CD8-positive, alpha-beta memory T cell (primary cell): ENCODE measurements at places on chromosomes 16 and 17.

DNA sequence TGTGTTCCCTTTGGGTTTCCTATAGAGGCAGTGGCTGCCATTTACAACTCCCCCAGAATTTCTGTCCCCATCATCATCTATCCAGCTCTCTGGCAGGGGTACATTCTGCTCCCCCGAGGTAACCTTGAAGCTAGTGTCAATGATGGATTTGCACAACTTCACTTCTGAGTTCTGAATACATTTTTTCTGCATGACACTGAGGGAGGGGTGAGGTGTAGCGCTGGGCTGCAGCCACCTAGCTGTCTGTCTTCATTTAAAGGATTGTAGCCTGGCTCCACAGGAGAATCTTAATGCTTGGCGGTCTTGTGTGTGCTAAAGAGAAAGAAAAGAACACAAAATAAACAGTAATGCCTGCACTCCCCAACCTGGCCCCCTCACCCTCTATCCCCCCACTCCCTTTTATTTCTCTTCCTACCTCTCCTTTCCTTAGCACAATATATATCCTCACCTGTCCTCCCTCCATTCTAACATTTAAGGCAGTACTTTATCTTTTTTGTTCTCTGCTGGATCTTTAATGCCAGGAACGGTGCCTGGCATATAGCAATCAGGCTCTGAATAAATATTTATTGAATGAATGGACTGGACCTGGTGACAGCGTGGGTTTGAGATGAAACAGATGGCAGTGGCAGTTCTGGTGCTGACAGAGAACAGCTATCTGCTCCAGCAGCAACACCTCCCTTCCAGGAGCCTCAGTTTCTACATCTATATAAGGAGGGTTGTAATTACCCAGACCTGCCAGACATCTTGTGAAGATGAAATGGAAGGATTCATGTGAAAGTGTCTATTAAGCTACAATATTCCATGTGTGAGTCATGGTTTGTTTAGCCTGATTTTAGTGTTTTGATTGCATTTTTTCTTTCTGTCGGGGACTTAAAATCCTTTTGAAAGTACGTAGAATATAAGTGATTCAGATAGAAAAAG is 163.5 kb upstream of the CDH11 start:
- DNase-seq: no peak

DNA sequence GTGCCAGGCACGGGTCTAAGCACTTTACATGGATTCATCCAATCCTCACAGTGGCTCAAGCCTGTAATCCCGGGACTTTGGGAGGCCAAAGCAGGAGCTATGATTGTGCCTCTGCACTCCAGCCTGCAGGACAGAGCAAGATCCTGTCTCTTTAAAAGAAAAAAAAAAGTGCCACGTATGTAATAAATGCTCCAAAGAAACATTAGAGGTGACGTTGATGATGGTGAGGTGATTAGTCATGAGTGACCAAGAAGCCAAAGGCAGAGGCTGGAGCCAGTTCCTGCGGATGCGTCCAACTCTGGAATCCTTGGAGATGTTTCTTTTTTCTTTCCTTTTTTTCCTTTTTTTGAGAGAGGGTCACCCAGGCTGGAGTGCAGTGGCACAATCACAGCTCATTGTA is 59.4 kb upstream of the SIAH1 start:
- DNase-seq: no peak

- DNase-seq: no peak
Observed at GRCh38 chr16:80113873-80114574, 426.8 kb upstream of the DYNLRB2 start.

GRCh38 chr16:89277641-89278341 is 60.3 kb downstream of the ZNF778 start:
- no peak for DNase-seq

- no peak for DNase-seq
Observed at GRCh38 chr17:71063127-71063526, 893.8 kb downstream of the KCNJ2 start.

DNA sequence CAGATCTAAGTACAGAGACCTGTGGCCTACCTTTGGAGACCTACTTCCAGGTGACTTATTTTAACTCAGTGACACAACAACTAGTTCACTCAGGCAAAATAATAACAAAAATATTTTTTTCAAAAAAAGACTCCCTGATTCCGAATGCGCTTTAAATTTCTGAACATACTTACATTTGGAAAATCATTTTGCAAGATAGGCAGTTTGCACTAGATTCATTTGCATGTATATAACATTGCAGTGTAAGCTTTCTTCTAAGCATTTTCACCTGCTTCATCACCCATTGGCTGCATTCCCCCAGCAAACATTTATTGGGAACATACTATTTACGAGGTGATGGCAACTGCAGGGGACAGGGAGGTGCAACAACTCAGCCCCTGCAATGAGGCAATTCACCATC is 166.8 kb downstream of the GRIN2A start:
- no peak for DNase-seq

GRCh38 chr16:85187002-85187401 is 74.7 kb upstream of the CIBAR2 start:
- DNase-seq: no peak

- DNase-seq: no peak
Observed at GRCh38 chr17:80665792-80666191, 121.2 kb downstream of the RPTOR start.

- no peak for DNase-seq
Observed at GRCh38 chr16:77434022-77434529, 758 bp downstream of the ADAMTS18 start.

DNA sequence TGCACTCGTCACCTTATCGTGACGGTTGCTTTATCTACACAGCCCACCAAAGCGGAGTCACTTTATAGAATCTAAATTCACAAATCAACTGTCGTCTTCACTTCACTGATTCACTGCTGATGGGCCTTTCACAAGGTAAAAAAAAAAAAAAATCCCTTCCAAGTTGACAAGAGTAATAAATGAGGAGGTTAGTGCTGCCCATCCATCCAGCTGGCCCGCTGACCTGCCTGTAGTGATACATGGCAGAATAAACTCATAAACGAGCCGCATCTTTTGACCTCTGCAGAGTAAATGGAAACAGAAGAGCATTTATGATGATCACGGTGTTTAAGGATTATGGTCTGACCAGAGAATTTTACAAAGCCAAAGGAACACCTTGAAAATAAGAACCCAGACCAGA is 227.3 kb upstream of the IRX5 start:
- no peak for DNase-seq

DNA sequence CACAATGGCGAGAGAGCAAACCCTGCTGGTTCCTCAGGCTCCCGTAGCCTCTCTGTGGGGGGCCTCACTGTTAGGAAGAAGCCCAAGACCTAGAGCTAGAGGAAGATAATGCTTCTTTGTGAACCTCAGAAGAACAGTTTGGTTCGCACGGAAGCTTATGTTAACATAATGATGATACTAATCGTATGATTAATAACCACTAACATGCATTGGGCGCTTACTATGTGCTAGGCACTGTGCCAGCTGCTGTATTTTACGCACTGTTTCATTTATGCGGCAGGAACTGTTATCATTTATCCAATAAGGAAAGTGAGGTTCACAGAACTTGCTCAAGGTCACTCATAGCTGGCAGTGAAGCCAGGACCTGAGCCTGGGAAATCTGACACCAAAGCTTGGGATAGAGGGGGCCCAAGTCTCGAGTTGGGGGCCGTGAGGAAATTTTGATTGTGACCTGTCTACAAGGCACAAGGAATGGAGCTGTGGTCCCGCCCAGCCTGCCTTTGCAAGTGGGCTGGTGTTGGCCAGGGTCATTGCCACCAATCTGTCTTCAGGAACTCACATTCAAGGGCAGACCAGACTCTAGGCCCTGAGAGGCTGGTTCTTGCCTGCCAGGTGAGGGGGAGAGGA is 6.8 kb downstream of the PRCD start:
- no peak for DNase-seq

- DNase-seq: no peak
Observed at GRCh38 chr17:68910251-68910705, 44.9 kb downstream of the ABCA8 start.

DNA sequence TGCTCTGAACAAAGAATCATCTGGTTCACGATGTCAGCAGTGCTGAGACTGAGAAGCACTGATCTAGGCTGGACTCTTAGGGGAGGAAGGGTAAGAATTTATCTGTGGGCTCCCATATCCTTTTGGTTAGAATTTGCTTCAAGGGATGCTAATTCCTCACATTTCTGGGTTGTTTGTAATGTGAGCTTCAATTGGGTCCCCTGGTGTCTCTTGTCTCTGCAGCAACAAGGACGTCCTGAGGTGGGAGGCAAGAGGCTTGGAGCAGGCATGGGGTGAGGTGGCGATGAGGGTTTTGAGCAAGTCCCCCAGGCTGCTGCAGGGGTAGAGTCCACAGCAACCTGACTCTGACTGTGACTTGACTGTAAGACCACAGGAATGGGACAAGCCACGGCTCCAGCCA is 213.8 kb upstream of the NLRP1 start:
- DNase-seq: no peak

GRCh38 chr16:58107709-58108108 is 21.5 kb downstream of the CFAP20 start:
- no peak for DNase-seq

- no peak for DNase-seq
Observed at GRCh38 chr17:3002538-3003295, 60.7 kb downstream of the OR1D5 start.

- no peak for DNase-seq
Observed at GRCh38 chr16:60463986-60464385, 1572.3 kb downstream of the CDH8 start.

GRCh38 chr16:46713634-46714033 is 24.2 kb downstream of the ORC6 start:
- no peak for DNase-seq

- no peak for DNase-seq
Observed at GRCh38 chr17:8142158-8142886, 9.9 kb downstream of the PER1 start.

- DNase-seq: no peak
Observed at GRCh38 chr16:1094124-1094479, 1.9 kb downstream of the C1QTNF8 start.

GRCh38 chr17:29205047-29205446 is 24.8 kb upstream of the MYO18A start:
- no peak for DNase-seq

- no peak for DNase-seq
Observed at GRCh38 chr16:27340654-27341053, 26.9 kb downstream of the IL4R start.

GRCh38 chr17:48553190-48553547 is 8.3 kb upstream of the HOXB2 start:
- no peak for DNase-seq

DNA sequence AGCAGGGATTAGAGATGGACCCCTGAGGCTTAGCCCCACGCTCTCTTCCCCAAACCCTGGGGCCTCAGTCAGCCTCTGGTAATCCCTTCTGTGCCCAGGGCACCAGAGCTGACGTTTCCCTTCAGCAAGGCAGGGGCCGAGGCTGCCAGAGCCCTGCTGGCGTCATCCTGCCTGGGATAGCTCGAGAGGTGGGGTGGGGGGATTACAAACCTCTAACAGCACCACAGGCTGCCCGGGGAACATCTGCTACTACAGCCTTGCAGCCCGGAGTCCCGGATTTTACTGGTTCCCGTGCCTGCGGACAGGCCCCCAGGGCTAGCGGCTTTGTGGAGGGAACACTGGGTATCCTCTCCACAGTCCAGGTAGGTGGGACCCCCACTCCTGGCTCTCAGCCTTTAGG is at the start of gene AANAT:
AANAT (plus strand) TSS at position 238 of the 400 bp plus-strand sequence. CDS start 1,144 bp downstream, outside the sequence.
- DNase-seq: no peak

DNA sequence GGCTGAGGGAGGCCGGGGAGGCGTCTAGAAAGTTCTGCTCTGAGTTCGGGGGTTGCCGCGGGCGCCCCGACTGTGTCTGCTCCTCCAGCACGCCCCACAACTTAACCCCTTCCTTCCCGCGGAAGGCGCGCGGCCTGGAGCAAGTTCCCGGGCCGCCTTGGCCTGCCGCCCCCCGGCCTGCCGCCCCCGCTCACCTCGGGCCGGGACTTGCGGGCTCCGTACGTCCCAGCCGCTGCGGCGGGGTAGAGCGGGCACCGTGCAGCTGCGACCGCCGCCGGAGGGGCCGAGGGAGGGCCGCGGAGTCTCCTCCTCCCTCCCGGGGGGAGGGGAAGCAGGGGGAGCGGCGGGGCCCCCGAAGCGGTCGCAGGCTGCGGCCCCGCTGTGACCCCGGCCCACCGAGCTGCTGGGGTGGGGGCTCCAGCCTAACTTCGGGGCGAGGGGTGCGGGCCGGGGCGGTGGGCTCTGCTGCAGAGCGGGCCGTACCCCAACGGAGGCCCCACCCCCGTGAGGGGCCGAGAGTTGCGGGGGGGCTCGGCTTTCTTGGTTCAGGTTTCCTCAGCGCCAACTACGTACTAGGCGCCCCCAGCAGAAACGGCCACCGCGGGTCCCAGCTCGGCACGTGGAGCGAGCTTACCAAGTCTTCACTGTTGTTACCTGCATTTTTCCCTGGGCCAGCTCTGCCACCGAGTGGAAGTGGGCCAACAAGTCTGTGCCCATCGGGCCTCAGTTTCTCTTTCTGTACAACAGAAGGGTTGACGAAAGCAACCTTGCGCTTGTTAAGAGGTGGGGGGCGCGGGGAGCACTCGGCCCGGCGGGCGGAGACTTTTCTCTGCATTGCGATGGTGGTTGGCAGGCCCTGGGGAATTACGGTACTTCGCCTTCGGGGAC is at the start of gene CCDC102A:
CCDC102A (minus strand) TSS at position 266 of the 888 bp plus-strand sequence. CDS start 7,394 bp downstream, outside the sequence.
- peak; percentile 49 for DNase-seq

- peak; percentile 44 for DNase-seq
Observed at GRCh38 chr16:11114366-11115164, 141.4 kb downstream of the SOCS1 start.

GRCh38 chr16:63461248-63461841 is 1425.1 kb upstream of the CDH8 start:
- no peak for DNase-seq

DNA sequence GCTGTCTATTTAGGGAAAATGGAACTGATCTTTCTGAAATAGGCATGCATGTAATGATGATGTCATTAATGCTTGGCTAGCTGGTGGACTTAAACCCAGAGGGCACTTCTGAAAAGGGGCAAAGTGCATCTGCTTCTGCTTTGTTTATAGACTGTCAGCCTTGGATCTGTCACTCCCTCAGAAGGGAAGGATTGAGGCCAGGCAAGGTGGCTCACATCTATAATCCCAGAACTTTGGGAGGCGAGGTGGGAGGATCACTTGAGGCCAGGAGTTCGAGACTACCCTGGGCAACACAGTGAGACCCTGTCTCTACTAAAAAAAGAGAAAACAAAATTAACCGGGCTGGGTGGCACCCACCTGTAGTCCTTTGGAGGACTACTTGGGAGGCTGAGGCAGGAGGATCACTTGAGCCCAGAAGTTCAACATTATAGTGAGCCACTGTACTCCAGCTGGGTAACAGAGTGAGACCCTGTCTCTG is 185.5 kb downstream of the WWOX start:
- DNase-seq: no peak
